NCI-H2227 treated with DMSO at 0.1 percent for 48 hours (cell line): ENCODE measurements at places on chromosomes 7 and 10.

- DNase-seq = no peak
Observed at GRCh38 chr10:51915031-51915542, 215.7 kb upstream of the CSTF2T start.

DNA sequence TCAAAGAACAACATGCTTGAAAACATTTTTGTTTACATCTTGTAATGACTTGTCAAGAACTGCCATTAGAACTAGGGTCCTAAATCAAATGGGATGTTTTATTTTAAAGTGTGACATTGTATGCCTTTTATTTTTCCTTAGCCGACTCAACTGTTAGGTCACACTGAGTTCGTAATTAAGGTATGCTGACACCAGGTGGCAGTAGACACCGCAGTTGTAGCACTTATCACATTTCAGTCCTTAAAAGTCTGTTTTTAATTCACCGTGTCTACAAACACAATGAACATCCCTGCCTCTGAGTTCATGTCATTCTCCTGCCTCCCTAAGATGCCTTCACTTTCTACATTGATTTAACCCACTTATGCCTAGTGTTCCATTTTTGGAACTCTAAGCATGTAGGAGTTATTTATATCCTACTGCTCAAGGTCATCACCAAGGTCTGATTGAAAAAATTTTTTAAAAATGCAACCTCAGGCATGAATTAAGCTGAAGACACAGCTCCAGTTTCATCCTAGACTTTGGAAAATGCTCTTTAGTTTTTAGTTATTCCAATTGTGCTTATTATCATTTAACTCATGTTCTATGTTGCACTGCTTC, 186.1 kb downstream of the BMPER start:
- no peak for DNase-seq

GRCh38 chr10:113310347-113310746, 242.5 kb upstream of the HABP2 start:
- no peak for DNase-seq

GRCh38 chr7:50393547-50394252, 56.5 kb downstream of the FIGNL1 start:
- no peak for DNase-seq

DNA sequence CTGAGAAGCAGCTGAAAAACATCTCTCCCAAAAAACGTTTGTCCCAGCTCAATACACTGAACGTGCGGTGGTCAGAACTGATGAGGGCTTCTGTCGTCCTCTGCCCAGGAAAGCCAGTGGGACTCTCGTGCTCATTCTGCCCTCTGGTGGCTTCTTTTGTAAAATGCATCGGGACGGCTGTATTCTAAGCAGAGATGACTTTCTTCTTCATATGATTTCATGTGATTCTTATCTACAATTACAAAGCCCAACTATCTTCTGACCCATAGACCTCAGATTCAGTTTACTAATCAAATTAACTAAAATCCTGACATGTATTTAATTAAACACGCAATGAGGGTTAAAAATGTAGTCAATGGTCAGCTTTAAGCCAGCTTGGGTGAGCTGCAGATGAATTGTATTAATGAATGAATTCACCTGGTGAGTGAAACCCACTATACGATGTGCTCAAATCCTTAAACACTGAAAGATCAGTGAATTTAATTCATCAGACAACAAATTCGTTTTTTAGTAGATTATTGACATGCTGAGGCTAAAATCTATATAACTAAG, 117.6 kb upstream of the FAM204A start:
- peak; percentile 22 for DNase-seq

GRCh38 chr7:5692112-5692844, 89.2 kb downstream of the RNF216 start:
- DNase-seq = no peak

DNA sequence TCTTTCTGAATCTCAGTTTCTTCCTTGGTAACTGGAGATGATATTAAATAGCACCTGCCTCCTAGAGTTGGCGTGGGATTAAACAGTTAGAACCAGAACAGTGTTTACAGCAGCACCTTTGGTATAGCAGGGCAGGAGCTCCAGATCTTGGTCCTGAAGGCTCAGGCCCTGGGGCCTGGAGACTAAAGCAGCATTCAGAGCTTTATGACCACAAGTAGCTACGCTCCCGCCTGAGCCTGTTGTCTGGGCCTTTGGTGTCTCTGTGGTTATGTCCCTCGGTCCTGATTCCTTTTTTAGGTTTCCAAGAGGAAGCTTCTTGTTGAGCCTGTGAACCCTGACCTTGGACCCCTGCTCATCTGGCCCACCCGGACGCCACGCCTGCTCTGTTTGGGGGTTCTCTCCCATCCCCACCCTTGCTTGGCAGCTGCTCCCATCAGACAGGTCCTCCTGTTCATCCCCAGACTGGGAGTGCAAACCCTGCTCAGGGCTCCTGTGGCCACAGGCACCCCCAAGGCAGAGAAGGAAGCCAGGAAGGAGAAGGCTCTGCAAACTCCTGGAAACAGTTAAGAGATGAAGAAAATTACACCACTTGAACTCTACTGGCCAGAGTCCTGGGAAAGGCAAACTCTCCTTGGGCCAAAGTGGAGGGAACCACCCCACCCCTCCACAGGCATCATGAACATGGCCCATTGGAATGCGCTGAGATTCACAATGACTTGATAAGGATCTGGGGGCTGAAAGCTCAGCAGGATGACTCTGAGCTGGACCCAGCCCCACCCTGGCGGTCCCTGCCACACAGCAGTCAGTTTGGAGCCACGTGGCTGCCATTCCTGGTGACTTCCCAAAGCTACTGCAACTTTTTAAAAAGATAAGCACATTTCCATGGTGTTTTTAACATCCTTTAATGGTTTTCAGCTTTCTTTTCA, 50.1 kb upstream of the TMEM72 start:
- no peak for DNase-seq

DNA sequence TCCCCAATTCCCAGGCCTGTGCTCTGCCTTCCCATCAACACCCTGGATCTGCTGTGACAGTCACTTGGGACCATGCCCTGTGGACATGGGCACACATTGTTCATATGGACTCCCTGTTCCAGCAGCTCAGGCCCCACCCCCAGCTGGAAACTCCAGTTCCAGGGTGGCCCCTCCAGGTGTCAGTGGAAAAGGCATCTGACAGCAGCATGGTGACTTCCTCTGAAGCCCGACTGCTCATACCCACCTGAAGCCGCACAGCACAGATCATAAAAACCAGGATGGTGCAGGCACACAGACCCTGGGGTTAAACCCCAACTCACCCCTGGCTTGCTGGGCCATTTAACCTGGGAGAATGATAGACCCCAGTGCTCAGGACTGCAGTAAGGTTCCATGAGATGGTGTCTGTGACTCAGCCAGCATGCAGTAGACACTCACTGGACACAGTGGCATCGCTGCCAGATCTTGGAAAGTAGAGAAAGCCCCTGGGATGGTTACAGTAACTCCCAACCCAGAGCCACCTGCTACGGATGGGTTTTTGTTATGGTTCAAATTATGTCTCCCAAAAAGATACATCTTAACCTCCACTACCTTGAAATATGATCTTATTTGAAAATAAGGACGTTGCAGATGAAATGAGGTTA, 72.6 kb upstream of the NANOS1 start:
- no peak for DNase-seq

GRCh38 chr7:86592185-86592584, 51.5 kb upstream of the GRM3 start:
- no peak for DNase-seq

GRCh38 chr10:22637491-22637890, 76.9 kb downstream of the PIP4K2A start:
- no peak for DNase-seq

GRCh38 chr7:40047661-40048060, 86.8 kb downstream of the MPLKIP start:
- DNase-seq = no peak

GRCh38 chr10:9097206-9097990, 1042.9 kb downstream of the GATA3 start:
- no peak for DNase-seq

GRCh38 chr10:97483506-97483905, 14.7 kb downstream of the MMS19 start:
- no peak for DNase-seq

- no peak for DNase-seq
Observed at GRCh38 chr7:44607141-44608068, 978 bp downstream of the OGDH start.

DNA sequence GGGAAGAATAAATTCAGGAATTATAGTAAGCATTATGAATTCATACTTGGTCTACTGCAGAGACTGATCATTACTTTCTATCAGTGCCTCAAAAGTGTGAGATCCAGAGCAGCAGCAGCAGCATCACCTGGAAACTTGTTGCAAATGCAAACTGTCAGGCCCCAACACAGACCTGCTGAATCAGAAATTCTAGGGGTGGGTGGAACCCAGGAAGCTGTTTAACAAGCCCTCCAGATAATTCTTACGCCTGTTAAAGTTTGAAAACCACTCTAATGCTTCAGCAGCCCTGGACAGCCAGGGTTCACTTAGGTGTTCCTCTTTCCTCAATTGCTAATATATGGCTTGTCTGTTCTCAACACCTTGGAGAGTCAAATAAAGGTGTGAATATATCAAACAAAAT, 19.5 kb downstream of the CACUL1 start:
- DNase-seq = no peak

- DNase-seq = no peak
Observed at GRCh38 chr7:84102213-84102612, 92.4 kb downstream of the SEMA3A start.

DNA sequence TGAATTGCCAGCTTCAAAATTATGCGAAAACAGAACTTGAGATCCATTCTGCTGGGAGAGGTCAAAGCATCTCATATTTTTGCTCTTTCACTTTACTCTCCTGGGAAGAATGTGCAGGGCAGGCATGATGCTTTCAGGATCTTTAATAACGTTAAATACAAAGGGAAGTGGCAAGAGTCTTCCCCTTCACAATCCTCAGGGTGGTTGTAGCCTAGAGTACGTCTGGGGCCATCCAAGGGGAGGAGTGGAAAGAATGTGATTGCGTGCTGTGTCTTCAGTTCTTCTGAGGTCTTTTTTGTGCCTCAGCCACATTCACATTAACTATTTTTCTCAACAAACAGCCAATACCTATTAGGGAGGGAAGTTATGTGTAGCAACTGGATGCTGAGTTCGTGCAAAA, 207.3 kb downstream of the HGF start:
- DNase-seq = no peak

- no peak for DNase-seq
Observed at GRCh38 chr10:95394161-95394880, 103.5 kb upstream of the PDLIM1 start.

DNA sequence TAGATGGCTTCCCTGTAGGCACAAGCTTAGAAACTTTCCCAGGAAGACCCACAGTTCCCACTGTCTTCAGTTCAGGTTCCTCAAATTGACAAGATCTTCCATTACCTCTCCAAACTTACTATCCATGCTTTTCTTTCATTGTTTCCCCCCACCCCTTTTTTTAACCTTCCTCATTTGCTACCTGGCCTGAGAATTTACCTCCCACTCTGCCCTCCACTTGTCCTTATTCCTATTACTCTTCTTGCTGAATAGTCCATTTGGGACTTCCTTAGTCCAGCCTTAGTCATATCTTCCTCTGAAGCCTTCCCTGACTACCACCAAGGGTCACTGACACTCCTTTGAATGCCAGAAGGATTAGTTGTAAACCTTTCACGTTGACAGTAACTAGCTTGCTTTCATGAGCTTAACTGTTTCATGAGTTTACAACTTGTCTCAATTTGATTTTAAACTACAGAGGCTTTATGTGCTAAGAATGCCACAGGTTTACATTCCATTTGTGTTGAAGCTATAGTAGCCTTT, 1.2 kb upstream of the CALU start:
- DNase-seq = no peak

GRCh38 chr10:938941-939678, 7.6 kb upstream of the LARP4B start:
- no peak for DNase-seq

DNA sequence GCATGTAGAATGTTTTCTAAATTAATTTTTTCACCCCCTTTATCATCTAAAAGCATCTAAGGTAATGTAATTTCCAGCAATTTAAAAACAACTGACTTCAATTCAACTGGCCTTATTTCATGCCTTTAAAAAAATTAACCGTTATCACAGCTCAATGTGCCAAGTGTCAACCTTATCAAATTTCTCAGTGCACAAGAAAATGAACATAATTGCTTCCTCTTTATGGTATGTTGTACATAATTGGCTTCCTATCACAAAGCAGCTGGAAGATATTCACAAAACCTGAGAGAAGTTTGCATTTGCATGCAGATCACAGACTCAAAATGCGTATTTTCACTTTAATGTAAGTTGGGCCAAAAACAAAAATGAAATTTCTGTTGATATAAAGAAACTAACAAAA, 966.4 kb downstream of the GRM8 start:
- no peak for DNase-seq

DNA sequence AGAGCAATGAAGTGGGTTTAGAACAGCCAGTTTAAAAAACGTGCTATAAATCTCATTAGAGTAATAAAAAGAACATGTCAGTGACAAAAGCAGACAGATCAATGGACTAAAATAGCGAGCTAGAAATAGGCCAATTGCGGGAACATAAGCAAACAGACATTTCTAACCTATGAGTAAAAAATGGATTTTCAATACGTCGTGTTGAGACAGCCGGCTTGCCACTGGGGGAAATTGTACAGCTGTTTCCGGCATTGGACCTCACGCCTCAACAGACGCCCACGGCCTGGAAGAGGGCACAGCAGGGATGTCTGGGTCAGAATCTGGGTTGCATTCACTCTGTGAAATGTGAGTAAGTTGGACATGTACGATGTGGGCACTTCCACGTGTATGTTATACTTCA, 92.9 kb downstream of the SVOPL start:
- no peak for DNase-seq

GRCh38 chr10:124688889-124689670, 55.1 kb downstream of the FAM53B start:
- no peak for DNase-seq

- no peak for DNase-seq
Observed at GRCh38 chr7:157047148-157047547, 36.7 kb upstream of the MNX1 start.

DNA sequence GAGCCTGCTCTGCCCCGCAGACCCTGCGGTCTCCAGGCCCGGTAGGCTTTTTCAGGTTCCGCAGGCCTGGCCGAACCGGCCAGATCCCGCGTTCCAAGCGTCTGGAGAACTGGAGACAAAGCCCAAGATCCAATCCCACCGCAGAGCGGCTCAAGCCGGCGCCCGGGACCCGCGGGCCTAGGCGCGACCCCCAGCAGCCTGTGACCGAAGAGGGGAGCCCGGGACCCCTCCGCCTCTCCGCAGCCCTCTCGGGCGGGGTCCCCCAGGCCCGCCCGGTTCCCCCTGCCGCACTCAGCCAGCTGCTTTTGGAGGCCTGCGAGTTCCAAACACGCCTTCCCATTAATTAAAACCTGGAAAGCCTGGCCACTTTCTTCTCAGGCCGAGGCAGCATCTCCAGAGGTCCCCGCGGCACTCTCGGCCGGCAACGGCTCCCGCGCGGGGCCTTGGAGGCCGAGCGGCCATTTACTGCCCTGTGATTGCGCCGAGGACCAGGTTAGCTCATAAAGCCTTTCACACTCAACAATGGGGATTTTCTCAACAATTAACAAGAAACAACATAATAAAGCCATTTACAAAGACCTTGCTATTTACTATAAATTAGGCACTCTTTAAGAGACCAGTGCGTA, 16.7 kb downstream of the SKIDA1 start:
- no peak for DNase-seq
